Neural crest cell (in vitro differentiated cells): ENCODE measurements at places on chromosomes 11 and 22.

DNA sequence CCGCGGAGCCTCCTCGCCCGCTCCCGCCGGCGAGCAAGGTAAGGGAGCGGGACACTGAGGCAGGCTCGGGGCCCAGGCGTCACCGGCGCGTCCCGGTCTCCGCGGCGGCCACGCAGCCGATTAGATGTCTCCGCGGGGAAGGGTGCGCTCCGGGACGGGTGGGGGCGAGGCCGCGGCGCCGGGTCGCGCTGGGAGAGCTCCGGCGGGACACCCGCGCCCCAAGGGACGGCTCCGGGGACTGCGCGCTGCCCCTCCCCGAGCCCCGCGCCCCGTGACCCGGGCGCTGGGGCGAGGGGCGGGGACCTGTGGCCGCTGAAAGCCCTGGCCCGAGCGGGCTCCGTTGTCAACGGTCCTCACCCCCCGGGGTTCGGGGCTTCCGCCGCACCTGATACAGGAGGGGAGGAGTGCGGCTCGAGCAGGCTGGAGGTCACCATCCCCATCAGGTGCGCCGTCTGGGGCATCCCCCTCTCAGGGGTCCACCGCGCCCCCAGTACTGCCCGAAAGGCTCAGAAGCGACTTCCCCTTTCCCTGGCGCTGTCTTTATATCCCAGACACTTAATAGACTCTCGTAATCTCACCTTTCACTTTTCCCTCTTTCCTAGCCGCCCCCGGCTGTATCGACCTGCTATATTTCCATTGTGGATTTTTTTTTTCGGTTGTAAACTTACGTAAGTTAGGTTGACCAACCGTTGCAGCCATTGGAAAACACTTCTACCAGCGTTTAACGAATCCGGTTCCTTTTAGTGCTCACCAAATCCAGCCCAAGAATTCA, 573 bp downstream of the PPFIA1 start:
- DNase-seq = peak; percentile 31

GRCh38 chr11:79919350-79919749, 478.5 kb upstream of the TENM4 start:
- no peak for DNase-seq

DNA sequence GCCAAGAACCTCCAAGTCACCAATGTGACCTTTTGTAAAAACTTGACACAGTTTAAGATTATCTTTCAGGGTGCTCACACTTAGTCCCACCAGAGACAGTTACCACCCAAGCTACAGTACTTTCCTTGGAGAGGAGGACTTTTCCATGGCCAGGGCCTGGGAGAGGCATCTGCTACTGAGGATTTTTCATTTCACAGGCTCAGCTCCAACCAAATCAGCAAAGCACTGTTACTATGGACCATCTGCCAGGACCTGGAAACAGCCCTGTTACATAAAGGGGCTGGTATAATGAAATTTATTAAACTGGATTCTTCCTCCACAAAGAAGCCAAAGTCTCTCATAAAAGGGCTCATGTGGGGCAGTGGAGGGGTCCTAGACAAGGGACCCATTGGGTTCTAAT, 38.6 kb downstream of the SERGEF start:
- no peak for DNase-seq

- DNase-seq = no peak
Measured at GRCh38 chr11:65609229-65609628, 4.8 kb downstream of the MAP3K11 start.

DNA sequence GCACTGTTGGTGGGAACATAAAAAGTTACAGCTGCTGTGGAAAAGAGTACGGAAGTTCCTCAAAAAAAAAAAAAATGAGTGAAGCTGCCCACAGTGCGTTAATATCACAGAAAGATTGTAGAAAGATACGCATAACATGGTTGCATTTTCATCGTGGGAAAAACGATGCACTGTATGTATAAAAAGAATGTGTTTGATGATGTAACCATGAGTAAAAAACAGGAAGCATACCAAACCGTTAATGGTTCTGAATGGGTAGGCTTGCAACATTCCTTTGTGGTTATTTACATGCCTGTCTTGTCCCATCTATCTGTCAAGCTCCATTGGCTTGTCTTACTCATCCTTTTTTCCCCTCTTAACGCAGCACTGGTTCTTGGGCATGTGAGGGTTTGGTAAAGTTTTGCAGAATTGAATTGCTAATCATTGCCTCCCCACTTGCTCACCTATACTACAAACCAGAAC, 33.8 kb upstream of the DKK3 start:
- DNase-seq = no peak

DNA sequence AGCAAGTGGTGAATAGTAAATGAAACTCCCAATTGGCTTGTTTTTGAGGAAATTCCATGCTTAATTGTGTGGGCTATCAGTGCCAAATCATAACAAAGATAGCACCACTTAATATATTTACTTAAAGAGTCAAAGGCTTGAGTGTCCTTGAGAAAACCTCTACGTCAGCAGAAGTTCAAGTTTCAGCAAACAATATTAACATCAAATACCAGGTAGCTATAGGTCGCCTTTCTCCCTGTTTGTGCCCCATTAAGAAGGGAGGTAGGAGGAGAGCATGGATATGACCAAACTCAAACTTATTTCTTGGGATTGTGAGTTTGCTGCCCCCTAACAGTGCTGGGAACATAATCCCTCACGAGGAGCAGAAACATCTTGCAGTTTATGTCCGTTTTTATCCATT, 105.6 kb upstream of the SYN3 start:
- no peak for DNase-seq

DNA sequence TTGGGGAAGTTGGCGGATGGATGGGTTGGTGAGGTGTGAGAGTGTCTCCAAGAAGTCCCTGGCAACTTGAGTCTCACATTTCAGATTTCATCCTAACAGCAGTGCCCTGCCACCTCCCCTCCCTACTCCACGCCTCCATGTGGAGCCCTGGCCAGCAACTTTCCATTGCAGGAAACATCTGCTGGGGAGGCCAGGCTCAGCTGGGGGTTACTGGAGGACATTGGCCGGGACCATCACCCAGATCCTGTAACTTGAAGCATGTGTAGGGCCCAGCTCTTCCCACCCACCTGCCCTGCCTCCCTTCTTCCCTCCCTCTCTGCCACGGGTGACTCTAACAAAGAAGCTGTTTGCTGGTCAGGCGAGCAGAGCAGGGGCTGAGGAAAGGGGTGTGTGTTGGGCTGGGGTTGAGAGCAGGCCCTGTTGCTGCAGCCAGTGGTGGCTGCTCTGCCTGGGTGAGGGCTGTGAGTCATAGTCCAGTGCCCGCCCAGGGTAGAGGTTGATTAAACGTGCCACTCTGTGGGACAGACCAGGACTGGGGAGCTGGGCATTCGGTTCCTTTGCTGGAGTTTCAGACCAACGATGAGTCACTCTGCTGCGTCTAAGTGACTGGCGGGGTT, 64.0 kb downstream of the SCN3B start:
- DNase-seq = no peak

DNA sequence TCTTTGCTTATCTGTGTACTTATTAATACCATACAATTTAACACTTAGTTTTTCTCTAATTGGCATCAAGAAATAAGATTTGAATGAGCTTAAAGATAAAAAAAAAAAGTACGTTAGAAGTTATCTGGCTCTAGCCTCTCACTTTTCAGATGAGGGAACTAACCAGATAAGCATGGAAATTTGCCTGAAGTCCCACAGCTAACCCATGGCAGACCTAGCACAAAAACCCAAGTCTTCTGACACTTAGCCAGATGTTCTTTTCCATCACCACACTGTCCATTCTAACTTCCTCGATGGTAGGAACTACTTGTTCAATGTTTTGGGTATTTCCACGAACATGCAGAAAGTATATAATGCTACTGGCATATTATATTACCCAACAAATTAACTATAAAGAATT, 7.4 kb upstream of the SOX6 start:
- DNase-seq = no peak

- DNase-seq = no peak
Measured at GRCh38 chr22:27705408-27706080, 96.0 kb downstream of the MN1 start.

GRCh38 chr11:95282291-95282751, 51.3 kb upstream of the SESN3 start:
- DNase-seq = no peak

DNA sequence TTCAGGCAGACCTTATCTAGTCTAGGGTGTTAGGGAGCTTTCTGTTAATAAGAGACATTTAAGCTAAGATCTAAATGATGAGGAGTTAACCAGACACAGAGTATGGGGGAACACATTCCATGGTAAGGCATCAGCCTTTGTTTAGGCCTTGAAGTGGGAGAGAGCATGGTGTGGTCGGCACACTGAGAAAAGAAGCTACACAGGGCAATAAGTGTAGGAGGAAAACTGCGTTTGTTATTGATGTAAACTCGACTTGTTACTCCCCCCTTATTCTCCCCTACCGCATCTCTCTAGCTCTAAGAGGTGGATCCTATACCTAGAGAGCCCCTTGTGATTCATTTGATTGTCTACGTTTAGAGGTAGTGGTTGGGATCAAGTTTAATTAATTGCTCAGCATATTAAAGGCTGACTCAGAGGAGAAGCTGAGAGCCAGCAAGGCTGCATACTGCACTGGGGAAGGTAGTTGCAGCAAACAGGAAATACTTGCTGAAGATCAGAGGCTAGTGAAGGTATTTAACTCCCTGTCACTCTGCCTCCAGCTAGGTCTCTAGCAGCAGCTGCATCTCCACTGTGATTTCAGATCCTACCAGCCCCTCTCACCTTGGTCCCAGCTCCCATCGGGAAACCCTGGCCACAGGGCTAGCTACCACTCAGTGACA, 86.8 kb upstream of the TEAD1 start:
- no peak for DNase-seq

DNA sequence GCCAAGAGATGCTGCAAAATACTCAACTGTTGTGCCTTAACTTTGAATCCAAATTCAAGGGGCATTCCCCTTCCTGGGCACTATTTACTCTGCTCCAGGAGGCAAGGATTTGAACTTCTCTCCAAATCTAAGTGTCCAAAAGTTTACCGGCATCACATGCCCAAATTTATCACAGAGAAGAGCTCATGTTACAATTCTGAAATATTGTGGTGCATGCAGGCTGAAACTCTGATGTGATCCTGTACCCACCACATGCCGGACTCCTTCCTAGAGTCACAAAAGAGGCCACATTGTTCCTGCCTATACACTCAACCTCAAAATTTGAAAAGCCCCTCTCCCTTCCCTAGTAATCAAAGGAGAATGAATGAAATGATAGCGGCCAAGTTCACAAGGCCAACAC, 1.3 kb downstream of the TRAF6 start:
- no peak for DNase-seq

DNA sequence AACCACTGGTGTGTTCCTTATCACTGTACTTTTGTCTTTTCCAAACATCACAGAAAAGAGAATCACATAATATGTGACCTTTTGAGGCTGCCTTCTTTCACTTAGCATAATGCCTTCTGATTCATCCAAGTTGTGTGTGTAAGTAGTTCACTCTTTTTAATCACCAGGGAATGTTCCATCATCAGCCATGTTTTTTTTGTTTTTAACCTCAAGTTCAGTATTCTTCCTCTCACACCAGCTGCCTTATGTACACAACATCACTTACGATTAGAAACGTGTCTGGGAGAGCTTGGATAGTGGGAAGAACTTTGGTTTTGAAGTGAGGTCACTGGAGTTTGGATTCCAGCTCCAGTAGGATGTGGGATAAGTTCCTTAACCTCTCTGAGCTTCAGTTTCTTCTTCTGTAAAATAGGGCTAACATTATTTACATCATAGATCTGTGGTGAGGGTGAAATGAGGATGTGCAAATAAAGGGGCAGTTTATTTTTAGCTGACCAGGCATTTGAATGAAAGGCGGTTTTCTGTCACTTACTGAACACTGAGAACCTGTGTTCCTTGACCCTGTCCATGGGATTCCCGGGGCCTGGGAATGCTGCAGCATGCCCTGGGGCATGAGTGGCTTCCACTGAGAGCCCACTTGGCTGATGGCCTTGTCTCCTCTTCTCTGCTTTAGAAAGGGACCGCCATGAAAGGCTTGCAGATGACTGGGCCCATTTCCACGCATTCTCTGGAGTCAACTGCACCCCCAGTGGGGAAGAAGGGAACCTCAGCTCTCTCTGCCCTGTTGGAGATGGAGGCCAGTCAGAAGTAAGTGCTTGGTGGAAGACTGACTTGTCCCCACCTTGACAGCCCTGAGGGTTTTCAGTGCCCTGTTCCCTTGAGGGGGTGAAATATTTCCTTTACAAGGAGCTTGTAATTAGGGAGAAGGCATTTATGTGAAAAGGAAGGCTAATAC, 92.6 kb downstream of the DEPDC5 start:
- peak; percentile 34 for DNase-seq
